SW480 (cell line): ENCODE measurements at places on chromosomes 16 and 17.

DNA sequence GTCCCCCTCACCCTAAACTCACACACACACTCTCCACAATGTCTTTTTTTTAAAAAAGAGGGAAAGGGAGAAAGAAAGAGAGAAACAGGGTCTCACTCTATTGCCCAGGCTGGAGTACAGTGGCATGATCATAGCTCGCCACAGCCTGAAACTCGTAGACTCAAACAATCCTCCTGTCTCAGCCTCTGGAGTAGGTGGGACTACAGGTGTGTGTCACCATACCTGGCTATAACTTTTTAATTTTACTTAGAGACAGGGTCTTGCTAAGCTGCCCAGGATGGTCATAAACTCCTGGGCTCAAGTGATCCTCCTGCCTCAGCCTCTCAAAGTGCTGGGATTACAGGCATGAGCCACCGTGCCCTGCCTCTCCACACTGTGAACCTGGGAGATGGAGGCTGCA is 24.9 kb downstream of the LITAF start:
- DNase-seq: no peak

DNA sequence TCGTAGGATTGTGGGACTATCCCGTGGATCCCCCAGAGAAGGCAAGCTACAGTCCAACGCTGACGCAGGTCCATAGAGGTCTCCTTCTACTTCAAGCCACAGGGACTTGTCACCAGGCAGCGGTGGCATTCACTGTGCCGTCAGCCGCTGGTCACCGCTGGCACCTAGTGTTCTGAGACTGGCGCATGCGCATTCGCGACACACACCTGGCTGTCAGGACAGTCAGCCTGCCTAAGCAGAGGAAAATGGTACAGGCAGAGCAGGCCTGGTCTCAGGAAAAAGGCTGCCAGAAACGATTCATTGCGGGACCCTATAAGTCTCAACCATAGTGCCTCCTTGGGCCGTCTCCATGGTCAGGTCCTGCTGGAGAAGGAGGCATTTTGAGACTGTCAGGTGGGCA is 138.0 kb upstream of the WSB1 start:
- DNase-seq: no peak

DNA sequence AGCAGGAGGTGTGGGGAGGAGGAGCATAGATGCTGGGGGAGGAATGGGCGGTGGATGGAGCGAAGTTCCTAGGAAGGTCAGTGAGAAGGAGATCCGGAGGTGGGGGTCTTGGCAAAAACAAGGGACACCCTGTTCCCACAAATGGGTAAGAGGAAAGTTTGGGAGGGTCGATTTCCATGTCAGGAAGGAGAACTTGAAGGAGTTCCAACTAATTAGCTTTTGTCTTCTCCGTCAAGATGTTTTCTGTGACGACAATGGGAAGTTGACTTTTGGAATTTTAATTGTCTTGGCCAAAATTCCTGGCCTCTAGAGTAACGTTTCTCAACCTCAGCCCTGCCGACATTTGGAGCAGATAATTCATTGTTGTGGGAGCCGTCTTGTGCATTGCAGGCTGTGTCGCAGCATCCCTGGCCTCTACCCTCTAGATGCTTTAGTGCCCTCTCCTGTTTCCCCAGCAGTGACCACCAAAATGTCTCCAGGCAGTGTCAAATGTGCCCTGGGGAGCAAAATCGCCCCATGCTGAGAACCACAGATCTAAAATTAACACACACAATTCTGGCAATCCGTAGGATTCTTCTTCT is 97.1 kb downstream of the PITPNC1 start:
- no peak for DNase-seq

DNA sequence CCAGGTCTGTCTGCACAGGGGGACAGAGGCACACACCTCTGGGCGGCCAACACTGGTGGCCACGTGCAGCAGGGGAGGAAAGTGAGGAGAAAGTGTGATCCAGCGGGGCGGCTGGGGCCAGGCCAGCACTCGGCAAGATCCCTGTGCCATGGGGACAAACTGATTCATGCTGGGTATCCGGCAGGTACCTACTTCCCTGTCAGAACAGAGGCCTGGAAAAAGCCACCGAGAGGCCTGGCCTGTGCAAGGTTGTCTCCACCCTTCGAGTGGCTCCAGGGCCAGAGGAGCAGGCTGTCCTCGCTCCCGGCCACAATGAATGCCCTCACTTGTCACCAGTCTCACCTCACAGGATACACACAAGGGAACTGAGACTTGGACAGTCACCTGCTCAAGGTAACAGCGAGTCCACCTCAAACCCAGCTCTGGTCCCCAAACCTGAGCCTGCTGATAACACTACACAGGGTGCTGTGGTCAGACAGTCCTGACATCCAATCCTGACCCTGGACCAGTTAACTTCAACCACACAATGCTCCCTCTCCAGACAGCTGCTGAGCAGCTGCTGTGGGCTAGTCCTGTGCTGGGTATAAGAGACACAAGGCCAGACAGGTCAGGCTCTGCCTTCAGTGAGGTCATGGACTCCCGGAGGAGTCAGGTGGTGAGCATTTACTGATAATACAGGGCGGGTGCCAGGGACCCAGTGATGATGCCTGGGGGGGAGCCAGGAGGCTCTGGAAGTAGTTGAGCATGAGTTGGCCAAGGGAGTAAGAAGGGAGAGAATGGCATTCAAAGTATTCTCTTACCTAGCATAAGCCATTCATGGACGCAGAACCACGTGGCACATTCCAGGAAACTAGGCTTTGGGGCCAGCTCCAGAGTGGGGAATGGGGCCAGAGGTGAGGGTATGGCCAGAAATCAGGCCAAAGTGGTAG is 53.0 kb downstream of the VAC14 start:
- peak; percentile 17 for DNase-seq

DNA sequence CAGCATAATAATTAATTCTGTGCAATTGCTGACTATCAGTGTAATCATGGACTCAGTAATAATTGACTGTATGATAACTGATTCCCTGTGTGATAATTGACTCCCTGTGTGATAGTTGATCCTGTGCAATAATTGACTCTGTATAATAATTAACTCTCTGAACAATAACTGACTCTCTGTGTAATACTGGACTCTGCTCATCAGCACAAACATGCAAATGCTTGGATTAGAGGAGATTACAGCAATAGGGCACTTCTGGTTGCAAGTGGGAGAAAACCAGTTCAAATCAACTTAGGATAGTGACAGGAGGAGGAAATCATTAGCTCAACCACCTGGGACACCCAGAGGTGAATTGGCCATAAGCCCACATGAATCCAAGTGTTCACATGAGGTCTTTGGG is 582.1 kb downstream of the RBFOX1 start:
- no peak for DNase-seq

DNA sequence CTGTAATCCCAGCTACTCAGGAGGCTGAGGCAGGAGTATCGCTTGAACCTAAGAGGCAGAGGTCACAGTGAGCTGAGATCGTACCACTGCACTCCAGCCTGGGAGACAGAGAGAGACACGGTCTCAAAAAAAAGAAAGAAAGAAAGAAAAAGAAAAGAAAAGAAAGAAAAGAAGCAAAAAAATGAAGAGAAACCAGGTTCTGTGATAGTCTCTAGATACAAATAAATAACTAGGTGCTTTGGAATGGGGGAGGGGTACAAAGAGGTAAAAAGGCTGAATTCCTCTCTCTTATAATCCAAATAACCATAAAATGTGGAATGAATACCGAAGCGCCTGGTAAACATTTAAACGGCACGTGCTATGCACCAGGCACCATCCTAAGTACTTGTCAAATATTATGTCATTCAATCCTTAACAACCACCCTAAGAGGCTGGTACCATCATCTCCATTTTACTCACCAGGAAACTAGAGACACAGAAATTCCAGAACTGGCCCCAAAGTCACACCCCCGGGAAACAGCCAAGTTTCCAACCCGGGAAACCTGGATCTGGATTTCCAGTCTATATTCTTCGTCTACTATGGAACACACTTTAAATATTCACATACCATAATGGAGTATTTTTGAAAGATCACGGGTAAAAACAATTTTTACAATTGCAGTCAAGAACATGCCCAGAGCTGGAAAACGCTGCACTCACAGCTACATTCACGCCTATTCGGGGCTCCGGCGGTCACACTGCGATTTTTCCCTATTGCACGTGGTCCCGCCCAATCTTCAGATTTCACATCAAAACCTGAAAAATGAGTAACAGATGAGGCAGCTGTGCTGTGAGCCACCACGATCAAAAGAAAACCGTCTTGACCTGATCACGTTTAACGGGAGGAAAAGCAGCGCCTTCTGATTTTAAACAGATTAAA is 10.5 kb downstream of the NXN start:
- no peak for DNase-seq
